ENCODE measurements at places on chromosomes 11 and 22.

DNA sequence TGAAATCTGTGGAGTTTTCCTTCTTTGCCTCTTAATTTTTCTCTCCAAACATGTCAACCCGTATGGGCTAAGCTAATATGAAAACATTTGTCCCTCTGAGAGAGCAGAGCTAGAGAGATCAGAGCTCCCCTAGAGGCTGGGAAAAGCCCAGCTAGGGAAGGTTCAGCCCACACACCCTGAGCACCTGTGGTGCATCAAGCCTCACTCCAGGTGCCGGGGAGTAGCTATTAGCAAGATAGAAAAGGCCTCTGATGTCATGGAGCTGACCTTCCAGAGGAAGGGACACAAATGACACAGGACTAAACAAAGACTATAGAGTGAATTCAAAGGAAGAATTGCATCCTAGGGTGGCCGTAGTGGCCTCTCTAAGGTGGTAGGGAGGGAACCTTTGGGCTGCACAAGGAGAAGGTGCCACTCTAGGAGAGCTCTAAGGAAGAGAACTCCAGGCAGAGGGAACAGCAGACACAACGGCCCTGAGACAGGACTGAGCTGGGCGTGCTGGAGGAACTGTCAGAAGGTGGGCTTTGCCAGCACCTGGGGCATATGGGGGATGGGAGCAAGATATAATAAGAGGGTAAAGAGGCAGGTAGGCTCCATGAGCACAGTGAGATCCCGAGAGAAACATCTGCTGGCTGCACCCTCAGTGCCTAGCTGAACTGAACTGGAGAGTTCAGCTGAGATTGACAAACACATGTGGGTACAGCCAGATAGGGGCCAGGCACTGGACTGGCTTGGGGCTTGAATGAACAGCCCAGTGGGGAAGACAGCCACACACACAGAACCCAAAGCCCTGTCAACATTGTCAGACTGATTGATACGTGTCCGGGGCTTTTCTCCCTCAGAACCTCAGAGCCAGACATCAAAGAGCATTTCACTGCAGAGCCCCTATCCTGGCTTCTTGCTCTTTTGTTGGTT, 65.5 kb upstream of the DRD2 start:
- DNase-seq, result no peak

- no peak for DNase-seq
Observed at GRCh38 chr11:106278391-106278790, 200.9 kb downstream of the AASDHPPT start.

- no peak for DNase-seq
Observed at GRCh38 chr22:25127318-25127717, 72.3 kb upstream of the CRYBB3 start.

DNA sequence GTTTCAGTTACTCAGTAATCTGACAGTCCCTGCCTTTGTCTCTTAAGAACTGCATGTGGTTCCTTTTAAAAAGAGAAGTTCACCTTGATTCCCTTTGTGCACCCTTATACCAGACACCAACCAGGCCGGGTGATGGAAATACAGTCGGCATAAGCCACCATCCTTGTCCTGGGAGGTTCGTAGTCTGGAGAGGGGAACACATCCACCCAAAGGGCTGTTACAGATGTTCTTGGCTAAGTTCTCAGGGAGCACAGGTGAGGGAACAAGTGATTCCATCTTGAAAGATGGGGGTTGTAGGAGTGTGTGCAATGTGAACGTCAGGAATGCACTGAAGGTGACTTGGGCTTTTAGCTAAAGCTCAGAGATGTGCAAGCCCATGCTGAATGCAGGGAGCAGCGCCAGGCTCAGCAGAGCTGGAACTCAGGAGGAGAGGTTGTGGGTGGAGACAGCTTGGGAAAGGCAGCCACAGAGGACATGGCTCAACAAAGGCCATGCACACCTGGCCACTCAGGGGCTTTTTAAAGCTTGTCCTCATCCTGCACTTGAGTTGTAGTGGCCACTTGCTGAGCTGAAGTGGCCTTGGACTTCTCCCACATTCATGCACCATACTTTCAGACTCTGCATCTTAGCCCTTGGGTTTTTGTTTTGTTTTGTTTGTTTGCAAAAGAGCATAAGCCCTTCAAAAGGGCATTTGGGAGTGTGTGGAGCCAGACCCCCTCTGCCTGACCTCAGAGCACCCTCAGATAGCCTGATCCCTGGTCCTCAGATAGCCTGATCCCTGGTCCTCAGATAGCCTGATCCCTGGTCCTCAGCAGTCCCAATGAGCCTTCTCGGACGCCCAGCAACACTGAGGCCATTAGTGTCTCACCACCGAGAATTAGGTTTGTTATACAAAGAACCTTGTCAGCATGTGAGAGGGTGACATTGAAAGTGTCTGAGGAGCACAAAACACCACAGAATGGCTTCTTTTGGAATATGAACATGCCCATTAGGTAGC, 12.7 kb upstream of the TMA7B start:
- DNase-seq, result no peak

DNA sequence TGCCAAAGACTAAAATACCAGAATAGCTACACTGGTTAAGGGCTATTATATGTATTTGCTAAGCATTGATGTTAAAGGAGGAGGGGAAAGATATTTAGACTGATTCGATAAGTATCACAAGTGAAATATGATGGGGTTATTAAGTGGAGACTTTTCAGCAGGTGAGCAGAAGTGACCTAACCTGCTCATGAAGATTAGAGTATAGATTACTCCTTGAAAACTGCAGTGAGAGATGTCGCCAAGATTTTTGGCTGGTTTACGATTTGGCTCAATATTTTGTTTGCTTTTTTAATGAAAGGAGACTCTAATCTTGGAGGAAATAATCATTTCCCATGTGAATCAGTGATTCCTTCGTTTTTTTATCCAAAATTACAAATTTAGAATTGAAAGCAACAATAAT, 1279.5 kb upstream of the TENM4 start:
- no peak for DNase-seq

- no peak for DNase-seq
Observed at GRCh38 chr11:64007629-64008282, 21.5 kb downstream of the OTUB1 start.

DNA sequence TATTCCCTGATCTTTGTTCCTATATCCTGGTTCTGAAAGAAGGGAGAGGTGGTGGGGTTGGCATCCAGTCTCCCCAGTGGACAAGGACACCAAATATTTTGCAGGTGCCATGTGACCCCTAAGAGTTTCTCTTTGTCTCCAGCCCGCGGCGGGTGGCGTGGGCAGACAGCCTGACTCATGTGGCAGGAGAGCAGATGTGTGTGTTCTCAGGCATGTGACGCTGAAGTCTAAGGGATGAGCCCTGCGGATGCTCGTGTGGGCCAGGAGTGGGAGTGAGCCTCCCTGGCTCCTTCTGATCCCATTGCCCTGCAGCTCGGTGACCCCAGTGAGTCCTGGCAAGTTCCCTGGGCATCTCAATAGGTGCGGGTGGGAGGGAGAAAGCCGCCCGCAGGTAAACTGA, 94.8 kb upstream of the TBCEL start:
- DNase-seq, result no peak

GRCh38 chr11:33889296-33889695, 2.6 kb downstream of the LMO2 start:
- DNase-seq, result no peak

DNA sequence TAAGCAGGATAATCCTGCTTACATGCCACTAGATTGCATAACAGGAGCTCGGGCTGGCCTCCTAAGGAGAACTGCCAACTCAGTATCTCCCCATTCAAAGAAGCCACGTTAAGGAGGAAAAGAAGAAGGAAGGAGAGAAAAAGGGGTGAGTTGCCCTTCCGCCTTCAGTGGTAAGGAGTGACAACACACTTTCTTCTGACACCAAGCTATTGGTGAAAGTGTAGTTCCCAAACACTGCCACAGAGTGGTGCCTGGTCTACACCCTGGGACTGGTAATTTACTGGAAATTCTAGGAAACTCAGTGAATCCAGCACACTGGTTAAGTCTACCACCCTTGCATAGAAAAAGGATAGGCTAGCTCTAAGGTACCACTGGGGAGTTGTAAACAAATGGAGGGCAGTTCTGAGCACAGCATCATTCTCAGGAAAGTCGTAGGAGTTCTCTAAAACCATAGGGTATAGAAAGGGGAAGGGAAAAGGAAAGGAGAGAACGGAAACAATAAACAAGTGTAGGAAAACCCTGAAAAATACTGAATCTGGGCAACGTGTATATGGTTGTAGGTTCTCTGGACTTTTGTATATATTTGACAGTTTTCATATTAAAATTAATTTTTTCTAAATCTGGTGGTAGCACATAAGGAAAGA, 58.2 kb downstream of the RRAS2 start:
- peak; percentile 26 for DNase-seq

- peak; percentile 67 for DNase-seq
Observed at GRCh38 chr11:44927174-44927661, 23.5 kb downstream of the TP53I11 start.

DNA sequence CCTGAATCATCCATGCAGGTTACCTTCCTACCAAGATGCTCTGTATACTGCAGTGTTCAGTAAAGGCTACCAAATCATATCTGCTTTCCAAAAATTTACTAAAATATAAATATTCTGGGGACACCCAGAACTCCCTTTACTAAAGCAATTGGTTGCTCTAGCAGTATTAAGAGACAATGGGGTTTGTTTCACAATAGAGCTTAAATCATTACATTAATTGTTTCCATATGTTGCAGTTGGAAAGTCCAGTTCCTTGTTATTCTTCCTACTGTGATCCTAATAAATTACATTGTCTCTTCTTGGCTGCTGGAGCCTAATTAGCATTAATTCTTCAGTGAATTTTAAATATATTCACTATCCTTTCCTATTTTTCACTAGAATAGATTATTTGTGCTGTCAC, 316.0 kb upstream of the MTNR1B start:
- no peak for DNase-seq

DNA sequence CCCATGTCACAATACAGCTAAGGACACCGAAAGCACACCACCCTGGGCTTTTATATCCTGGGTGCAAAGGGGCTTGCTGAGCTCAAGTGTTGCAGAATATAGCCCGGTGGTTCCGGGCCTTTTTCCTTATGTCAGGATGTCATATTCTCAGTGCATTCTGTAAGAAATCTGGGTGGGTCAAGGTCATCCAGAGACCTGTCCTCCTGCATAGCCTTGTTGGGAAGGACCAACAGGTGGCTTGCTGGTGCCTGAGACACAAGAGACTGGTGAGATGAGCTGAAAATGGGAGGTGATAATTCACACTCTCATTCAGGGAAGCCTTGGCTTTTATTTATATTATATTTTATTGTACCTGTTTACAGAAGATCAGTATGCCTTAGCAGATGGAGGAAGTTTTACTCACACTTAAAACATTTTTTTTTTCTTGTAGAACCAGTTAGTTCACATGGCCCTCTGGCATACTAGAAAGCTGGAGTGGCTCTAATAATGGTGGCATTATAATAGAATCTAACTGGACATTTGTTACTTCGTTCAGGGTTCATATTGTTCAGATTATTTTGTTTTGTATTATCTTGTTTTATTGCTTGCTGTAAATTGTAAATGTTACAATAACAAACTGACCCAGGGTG, 14.6 kb upstream of the TMEM123 start:
- no peak for DNase-seq

- DNase-seq, result no peak
Observed at GRCh38 chr11:28284196-28284595, 176.0 kb downstream of the METTL15 start.

DNA sequence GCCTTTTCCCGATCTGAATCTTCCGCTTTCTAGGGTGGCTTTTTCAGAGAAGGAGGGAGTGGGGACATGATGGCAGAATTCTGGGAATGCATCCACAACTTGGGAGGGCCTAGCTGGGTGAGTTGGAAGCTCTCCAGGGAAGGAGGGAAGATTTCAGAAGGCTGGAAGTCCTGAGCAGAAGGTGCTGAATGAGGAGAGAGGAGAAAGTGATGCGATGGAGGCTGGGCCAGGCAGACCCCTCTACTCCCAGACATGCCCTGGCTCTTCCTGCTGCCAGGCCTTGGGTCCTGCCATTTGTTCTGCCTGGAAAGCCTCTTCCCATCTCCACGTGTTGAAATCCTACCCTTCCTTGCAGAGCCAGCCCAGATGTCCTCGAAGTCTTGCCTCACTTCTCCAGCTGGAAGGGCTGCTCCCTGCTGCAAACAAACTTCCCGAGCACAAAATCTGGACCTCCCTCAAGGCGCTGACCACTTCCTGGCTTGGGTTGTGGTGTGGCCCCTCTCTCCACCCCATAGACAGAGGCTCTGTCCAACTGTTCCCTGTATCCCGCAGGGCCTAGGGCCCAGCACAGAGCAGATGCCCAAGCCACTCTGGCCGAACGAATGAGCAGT, 16.8 kb downstream of the LRRC32 start:
- DNase-seq, result no peak

DNA sequence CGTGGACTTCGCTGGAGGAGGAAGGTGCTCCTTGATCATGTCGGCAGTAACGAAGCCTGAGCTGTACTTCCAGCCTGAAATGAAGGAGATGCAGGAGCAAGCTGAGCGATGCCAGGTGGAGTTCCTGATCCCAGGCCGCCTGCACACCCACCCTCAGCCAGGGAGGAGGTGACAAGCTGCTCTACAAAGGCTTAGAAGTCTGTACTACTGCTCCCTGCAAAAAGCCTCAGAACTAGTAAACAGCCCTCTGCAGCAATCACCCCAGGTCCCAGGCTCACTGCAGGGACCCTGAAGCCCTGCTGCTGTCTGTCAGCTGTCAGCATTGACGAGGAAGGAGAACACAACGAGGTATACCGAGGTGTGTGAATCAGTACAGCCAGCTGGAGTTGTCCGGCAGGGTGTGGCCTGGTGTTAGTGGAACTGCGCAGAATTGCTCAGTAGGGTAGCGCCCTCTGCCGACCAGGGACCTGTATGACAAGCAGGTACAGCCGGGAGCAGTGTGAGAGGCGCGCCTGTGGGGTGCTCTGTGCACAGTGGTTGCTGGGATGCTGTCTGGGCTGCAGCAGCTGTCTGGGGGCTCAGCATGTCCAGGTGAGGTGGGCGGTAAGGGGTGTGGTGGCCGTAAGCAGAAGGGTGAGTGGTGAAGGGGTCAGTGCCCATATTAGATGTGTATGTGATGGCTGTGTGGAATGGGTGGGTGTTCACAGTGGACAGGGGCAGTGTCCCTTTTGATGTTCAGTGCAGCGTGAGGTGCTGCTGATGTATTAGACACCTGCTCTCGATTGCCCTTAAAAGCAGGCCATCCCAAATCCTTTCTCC, 7.6 kb downstream of the CYB5R2 start:
- peak; percentile 3 for DNase-seq

GRCh38 chr22:34160141-34160783, 240.0 kb upstream of the LARGE1 start:
- no peak for DNase-seq

GRCh38 chr11:32485733-32486132, 50.4 kb upstream of the WT1 start:
- DNase-seq, result no peak

- DNase-seq, result no peak
Observed at GRCh38 chr22:37981282-37982011, 2.9 kb downstream of the SOX10 start.

Data from NCI-H2107 (cell line).